ENCODE measurements at places on chromosomes 5 and 9. TPM values are rescaled to one million over a fixed set of nuclear protein-coding genes. Genes with fewer than 3 reads are reported as not detected.

Gene PRR16
- 1.5 TPM for total RNA-seq

Gene PCDHB14
- total RNA-seq, result 7.9 TPM

Gene SRD5A1
- total RNA-seq, result 13.9 TPM

Gene CNTLN
- total RNA-seq, result 19.9 TPM

Gene TPD52L3
- 93.9 TPM for total RNA-seq

Gene SLC34A3
- 0.25 TPM for total RNA-seq

Gene MZB1
- 0.31 TPM for total RNA-seq

Measured in testis (tissue), 5 donors.